Osteocyte (in vitro differentiated cells): ENCODE measurements at places on chromosomes 12 and 14. TPM values are rescaled to one million over a fixed set of nuclear protein-coding genes. Genes with fewer than 3 reads are reported as not detected.

- no peak for DNase-seq
- no peaks in the 10 kb centered on the region for H3K27me3 ChIP-seq
- no peak overlapping the region for H3K27ac ChIP-seq
- no peaks in the 10 kb centered on the region for H3K4me1 ChIP-seq
- H3K36me3 ChIP-seq = no peaks in the 10 kb centered on the region
- no peak overlapping the region for H3K4me3 ChIP-seq
Observed at GRCh38 chr14:104304451-104305351, 166.3 kb downstream of the KIF26A start.

DNA sequence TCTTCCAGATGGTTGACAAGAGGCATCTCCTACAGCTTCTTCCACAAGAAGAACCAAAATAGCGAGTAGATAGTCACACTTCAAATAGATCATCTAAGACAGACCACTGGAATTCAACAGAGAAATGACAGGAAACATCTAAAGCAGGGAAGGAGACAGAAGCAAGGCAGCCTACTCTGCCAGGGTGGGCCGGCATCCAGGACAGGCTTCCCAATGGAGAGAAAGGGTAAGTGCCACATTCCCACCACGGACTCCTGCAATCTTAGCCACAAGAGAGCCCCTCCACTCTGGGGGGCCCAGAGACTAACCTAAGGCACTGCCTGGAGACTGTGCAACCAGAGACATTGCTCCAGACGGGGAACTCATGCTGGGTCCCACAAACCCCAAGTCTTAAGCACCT is 154.5 kb downstream of the NDUFA12 start:
- no peak overlapping the region for H3K4me3 ChIP-seq
- H3K36me3 ChIP-seq = peaks cover 2% of the 10 kb centered on the region

GRCh38 chr12:88723219-88723618 is 142.9 kb upstream of the KITLG start:
- no peak for DNase-seq
- no peaks in the 10 kb centered on the region for H3K27me3 ChIP-seq
- no peak overlapping the region for H3K27ac ChIP-seq

GRCh38 chr12:113589437-113589836 is 117.8 kb upstream of the LHX5 start:
- no peaks in the 10 kb centered on the region for H3K4me1 ChIP-seq
- no peak overlapping the region for H3K27ac ChIP-seq
- H3K36me3 ChIP-seq = no peaks in the 10 kb centered on the region
- H3K27me3 ChIP-seq = peaks cover 13% of the 10 kb centered on the region
- no peak for DNase-seq

DNA sequence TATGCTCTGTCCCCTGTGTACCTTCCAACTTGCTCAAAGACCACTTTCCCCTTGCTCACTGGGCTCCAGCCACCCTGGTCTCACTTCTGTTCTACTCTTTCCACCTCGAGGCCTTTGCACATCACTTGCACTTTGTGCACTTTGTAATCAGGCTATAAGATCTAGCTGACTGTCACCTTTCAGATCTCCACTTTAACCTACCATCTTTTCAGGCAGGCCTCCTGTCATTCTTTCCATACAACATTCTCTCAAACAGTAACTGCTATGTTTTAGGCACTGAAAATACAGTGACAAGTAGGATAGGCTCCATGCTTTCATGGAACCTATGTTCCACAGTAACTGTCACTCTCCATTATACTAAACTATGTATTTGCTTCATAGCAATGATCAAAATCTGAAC is 14.0 kb downstream of the CPM start:
- H3K4me3 ChIP-seq = no peak overlapping the region
- no peaks in the 10 kb centered on the region for H3K36me3 ChIP-seq
- H3K27ac ChIP-seq = no peak overlapping the region
- DNase-seq = no peak

GRCh38 chr14:52553002-52553670 is 500 bp downstream of the GPR137C start:
- H3K4me1 ChIP-seq = peaks cover 14% of the 10 kb centered on the region
- peak overlapping the region; percentile 91 for H3K4me3 ChIP-seq
- peaks cover 3% of the 10 kb centered on the region for H3K27me3 ChIP-seq
- H3K27ac ChIP-seq = peak overlapping the region; percentile 80
- DNase-seq = peak; percentile 82
- peaks cover 2% of the 10 kb centered on the region for H3K36me3 ChIP-seq

DNA sequence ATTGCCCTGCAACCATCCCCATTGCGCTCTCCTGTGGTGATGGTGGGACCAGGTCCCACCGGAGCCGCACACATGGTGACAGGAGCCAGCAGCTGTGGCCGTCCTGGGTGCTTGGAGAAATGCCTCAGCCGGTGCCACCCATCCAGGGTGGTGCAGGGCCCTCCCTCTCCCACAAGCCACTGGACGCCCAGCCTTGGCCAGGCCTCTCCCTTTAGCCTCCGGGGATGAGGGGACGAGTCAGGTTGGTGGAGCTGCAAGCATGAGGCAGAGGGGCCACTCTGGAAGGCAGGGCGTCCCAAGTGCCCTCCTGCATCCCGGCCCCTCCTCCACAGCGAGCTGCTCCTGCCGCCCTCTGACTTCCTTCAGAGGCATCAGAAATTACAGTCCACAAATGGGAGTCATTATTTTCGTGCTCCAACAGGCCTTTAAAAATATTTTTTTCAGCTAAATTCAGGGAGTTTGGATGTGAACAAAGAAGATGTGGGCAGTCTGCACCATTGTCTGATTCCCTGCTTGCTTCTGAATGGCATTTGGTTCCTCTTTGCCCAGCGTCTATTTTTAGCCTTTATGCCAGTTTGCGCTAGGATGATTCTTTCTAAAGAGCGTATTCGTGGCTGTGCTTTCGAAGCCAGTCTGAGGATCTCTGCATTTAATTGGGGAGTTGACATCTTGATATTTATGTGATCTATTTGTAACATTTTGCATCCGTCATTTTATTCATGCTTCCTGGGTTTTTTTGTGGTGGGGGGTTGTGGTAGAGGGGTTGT is 189.4 kb downstream of the ADGRD1 start:
- no peak overlapping the region for H3K4me3 ChIP-seq
- no peak overlapping the region for H3K27ac ChIP-seq
- no peaks in the 10 kb centered on the region for H3K36me3 ChIP-seq
- H3K4me1 ChIP-seq = peaks cover 7% of the 10 kb centered on the region
- H3K27me3 ChIP-seq = no peaks in the 10 kb centered on the region
- no peak for DNase-seq

- no peak overlapping the region for H3K4me3 ChIP-seq
- peaks cover 12% of the 10 kb centered on the region for H3K4me1 ChIP-seq
- H3K27me3 ChIP-seq = peaks cover 10% of the 10 kb centered on the region
- DNase-seq = no peak
- peak overlapping the region; percentile 59 for H3K27ac ChIP-seq
Observed at GRCh38 chr14:22448035-22448904, 140.8 kb downstream of the DAD1 start.

DNA sequence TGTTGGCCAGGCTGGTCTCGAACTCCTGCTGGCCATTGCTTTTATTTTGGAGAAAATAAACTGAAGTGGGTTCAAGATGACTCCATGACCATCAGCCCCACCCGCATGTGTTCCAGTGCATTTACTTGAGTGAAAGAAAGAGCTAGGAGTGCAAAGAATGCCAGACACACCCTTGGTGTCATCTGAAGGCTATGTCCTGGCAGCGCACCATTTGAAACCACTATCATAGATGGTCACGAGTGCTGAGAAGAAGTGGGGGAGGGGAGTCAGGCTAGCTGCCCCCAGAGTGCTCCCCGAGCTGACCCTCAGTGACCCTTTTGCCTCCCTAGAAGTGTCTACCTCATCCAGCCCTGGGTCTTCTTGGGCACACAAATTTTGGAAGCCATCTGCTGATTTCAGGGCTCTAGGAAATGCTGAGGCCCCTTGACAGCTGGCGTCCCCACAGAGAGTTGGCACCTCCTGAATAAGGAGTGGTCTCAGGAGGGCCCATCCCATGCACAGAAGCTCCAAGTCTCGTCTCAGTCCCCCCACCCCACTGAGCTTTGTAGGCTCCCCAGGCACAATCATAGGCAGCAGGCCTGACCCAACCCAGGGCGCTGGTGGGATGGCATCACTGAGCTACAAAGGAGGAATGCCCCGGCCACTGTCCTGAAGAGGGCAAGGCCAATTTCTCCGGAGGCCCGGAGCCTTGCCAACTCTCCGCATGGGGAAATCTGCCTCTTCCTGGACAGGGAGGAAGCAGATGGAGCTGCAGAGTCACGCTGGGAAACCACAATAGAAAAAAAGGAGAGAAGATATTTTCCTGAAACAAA is 28.0 kb downstream of the PXN start:
- H3K27ac ChIP-seq = peak overlapping the region; percentile 82
- H3K27me3 ChIP-seq = no peaks in the 10 kb centered on the region
- no peak overlapping the region for H3K4me3 ChIP-seq

DNA sequence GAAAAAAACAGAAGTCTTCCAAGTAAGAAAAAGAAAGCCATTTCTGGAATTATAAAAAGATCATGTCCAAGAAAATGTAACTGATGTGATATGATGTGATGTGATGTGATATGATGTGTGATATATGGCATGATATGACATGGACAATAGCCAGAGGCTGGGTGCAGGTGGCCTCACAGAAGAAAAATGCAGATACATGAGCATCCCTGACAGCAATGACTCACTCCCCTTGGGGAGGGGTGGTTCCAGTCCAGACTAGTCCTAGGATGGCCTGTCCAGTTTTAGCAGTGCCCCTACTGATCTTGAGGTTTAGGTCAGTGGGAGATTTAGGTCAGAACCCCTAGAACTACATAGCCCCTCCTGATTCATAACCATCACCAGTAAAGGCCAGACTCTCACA is 3.5 kb upstream of the RHOJ start:
- H3K4me1 ChIP-seq = peaks cover 10% of the 10 kb centered on the region
- H3K27me3 ChIP-seq = no peaks in the 10 kb centered on the region
- no peak overlapping the region for H3K27ac ChIP-seq
- H3K36me3 ChIP-seq = peaks cover 2% of the 10 kb centered on the region
- H3K4me3 ChIP-seq = no peak overlapping the region

CCDC197 gene
- not detected in 2 replicates for total RNA-seq

SMARCD1 gene
- total RNA-seq = 61.4 and 66.7 TPM in 2 replicates

- no peaks in the 10 kb centered on the region for H3K4me1 ChIP-seq
- H3K36me3 ChIP-seq = no peaks in the 10 kb centered on the region
- H3K27me3 ChIP-seq = no peaks in the 10 kb centered on the region
- no peak overlapping the region for H3K4me3 ChIP-seq
- no peak overlapping the region for H3K27ac ChIP-seq
Observed at GRCh38 chr12:115155665-115156645, 472.0 kb upstream of the TBX3 start.

DNA sequence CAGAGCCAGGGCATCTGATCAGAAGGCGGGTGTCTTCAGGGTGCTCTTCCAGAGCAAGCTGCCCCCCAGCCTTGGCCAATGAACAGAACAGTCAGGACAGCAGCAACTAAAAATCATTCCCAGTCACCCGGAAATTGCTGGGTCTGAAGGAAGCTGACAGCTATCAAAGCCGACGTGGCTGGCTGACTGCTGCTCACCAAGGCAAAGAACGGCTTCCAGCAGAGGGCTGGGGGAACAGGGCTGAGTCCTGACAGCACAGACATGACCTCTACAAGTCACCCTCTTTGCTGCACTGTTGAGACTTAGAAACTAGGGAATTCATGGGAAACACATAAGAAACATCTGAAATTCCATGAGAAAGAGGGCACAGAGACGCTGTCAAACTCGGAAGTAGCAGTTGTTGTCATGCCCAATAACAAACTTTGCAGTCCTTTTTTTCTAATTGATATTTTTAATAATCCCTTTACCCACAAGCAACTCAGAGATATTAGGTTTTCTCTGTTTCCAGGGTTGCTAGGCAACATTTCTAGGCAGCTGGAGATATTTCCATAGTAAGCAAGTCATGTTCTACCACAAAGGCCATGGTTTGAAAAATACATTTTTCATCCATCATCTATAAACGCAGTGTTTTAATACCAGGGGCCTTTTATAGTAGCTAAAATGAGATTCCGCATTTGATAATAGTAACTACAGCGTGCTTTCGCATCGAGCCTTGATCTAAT is 365.2 kb downstream of the SEC23A start:
- peaks cover 5% of the 10 kb centered on the region for H3K27me3 ChIP-seq
- no peak overlapping the region for H3K4me3 ChIP-seq
- no peak overlapping the region for H3K27ac ChIP-seq
- H3K36me3 ChIP-seq = no peaks in the 10 kb centered on the region
